ENCODE measurements at places on chromosomes 2 and 18.

DNA sequence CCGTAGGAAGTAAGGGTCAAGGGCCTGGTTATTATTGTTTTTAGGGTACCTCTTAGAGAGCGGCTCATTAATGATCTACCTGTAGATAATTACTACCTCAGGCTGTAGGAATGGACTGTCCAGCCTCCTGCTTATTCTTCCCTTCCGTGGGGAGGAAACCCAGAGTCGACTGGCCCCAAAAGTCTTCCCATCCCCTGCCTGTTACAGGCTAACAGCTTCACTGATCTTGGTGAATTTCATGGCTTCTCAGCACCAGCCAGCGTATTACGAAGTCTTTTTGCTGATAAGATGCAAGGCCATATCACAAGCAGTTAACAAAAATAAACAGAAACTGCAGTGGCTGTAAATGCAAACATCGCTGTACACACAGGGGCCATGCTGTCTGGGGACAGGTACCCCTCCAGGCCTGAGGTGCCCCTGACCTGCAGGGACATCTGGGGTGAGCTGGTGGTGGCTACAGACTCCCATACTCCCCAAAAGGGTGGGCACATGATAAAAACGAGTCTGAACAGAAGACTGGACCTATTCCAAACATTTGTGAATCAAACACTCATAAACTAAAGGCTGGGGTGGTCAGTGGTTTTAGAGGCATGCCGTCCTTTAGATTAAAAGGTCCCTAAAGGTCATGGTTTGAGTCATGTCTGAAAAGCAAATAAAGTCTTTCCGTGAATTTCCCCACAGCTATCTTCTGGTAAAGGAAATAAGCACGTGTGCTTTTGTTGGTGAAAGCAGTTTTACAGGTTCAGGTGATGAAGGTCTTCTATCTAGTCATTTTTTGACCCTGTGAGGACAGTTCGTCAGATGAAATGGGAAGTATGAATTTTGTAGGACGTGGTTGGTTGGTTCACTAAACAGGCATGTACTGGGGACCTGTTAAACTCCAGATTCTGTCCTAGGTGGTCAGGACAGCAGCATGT lies 36.7 kb downstream of the TTC39C start:
- DNase-seq = no peak

DNA sequence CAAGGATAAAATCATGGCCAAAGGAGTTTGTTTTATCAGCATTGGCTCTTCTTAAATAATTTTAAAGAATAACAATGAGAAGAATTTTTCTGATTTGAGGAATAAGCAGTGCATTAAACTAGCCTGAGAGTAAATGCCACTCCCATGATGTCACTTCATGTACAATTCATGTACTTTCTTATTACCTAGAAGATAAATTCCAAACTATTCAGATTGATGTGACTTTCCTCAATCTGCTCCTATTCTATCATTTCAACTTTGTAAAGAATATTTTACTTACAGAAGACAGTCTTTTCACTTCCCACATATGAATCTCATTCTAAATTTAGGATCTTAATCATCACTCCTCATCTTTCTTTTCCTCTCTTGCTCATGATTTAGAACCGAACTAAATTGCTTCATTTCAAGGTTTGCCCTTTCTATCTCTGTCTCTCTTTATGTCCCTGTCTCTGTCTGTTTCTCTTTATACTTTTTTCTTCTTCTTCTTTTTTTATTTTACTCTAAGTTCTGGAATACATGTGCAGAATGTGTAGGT lies 1142.0 kb upstream of the PIK3C3 start:
- DNase-seq = no peak

- DNase-seq = no peak
These were observed 1919.8 kb downstream of the SUCLG1 start for GRCh38 chr2:82539280-82539621.

DNA sequence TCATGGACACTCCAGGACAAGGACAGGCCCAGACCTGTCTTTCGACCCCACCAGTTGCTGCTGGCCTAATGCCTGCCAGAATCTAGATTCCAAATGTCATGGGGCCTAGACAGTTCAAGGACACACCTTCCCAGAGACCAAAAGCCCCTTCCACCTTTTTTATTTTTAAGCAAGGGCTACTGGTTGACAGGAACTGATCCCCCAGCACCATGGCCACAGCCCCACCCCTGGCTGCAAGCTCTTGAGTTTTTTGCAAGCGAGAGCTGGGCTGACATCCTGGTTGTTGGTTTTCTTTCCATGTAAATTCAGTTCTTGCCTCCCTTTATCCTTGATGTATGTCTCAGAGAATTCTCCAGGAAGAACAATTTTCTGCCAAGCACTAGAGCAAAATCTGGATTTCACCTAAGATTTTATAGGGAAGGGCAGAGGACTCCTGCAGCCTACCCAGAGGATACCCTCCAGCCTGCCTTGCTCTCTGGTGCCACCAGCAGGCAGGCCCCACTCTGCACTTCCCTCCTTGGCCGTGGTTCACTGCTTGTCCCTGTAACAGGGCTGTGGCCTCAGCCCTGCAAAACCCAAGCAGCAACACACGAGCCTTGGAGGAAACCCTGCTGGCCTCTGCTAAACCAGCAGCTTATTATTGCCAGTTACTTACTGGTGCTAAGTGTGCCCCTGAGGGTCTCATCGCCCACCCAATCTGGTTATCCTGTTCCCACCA lies 97.7 kb downstream of the TWIST2 start:
- DNase-seq = no peak

DNA sequence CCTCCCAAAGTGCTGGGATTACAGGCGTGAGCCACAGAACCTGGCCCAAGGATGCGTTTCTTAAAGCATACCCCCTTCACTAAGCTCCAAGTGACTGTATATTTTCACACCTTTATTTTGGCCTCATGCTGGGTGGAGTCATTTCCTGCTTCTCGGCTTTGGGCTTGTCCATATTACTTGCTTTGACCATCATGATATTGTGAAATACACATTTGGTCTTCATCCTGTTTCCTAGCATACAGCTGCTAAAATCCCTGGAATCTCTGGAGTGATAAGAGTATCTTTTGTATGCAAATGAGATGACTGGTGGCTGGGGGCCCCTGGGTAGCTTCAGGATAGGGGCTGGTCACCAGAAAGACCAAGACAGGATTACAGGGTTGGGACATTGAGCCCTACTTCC lies 17.6 kb upstream of the COLEC12 start:
- no peak for DNase-seq

DNA sequence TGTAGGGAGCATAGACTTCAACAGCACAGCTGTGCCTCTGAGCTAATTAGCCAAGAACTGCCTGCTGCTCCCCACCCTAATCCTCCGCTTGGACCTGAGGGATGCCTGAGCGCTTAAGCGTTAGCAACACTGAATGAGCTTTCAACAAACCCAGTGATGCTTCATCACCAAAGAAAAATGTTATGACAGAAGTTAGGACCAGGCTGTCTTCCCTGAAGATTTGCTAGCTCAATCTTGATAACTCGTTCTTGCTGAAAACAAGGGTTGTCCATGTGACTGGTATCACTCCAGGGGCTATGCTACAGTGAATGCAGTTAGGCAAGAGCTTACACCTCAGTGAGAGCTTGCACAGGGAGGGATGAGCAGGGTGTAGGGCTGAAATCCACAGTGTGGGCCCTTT lies 190.7 kb upstream of the SIX2 start:
- no peak for DNase-seq

GRCh38 chr18:56615738-56616520 lies 22.5 kb downstream of the TXNL1 start:
- DNase-seq = no peak

GRCh38 chr2:214904634-214905033 lies 95.2 kb upstream of the BARD1 start:
- no peak for DNase-seq

GRCh38 chr2:157837851-157838441 lies 38.2 kb downstream of the ACVR1 start:
- peak; percentile 17 for DNase-seq

Data from frontal cortex (tissue), 4 donors.